Hindlimb muscle (tissue), 1 donor: ENCODE measurements at places on chromosomes 1 and 21.

GRCh38 chr1:149962039-149962647, 25.5 kb upstream of the MTMR11 start:
- DNase-seq = peak; percentile 69

GRCh38 chr1:54922921-54923421, 36.0 kb upstream of the DHCR24 start:
- no peak for DNase-seq

- DNase-seq = no peak
These were observed 65.3 kb upstream of the SCYL3 start for GRCh38 chr1:169958987-169959386.

- no peak for DNase-seq
These were observed 89.0 kb upstream of the ACTL8 start for GRCh38 chr1:17665950-17666720.

DNA sequence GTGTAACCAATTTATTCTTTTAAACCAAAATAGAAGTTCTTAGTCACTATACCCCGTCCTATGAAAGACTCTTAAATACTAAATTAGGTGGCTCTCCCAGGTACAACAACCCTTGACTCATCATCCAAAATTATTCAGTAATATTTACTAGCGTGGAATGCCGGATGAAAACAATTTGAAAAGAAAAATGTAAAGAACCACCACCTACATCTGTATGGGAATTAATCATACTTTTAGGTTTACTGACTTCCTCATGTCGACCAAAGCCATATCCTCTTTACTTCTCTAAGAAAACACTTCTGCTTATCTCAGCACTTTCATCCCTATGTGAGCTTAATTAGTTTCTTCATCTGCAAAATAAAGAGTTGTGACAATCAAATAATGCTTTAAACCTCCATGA, 139.6 kb downstream of the AKT3 start:
- DNase-seq = no peak

DNA sequence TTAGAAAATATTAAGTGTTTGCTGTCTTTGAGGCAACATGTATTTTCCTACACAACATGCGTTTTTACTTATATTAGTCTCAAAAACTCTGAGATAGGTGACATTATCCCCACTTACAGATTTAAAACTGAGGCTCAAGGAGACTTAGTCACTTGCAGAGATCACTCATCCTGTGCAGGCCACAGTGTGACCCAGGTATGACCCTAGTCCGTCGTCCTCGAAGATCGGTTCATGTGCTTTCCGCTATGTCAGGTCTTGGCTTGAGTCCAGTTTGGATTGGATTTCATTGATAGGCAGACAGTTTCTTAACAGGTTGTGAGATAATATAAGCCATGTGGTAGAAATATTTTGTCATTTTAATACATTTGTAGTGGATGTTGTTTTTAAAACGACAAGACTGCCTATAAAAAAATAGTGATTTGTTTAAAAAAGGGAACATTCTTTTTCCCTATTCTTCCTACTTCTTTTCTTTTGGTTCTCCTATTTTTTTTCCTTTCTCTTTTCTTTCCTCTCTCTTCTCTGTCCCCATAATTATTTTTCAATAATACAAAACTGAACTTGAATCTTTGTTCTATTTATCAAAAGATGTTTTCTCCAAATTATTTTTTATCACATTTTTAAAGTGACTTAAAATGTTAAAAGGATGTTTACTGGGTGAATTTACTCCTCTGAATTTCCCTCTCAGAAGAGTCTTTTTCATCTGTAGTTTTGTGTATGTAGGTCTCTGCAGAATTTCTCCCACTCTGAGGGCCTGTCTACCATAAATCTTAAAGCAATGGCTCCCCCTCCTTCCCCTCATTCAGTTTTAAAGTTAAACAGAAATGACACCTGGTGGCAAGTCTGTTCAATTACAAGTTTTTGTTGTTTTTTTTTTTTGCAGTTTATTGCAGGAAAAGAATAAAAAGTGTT, 81.8 kb downstream of the PHTF1 start:
- peak; percentile 36 for DNase-seq

DNA sequence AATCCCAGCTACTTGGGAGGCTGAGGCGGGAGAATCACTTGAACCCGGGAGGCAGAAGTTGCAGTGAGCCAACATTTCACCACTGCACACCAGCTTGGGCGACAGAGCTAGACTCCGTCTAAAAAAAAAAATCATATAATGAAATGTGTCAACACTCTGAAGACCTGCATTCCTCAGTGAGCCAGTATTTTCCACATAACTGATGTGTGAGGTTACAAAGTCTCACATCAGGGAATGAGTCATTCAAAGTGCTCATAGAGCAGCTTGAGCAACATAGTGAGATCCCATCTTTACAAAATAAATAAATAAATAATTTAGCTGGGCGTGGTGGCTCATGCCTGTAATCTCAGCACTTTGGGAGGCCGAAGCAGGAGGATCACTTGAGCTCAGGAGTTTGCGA, 65.5 kb downstream of the CASZ1 start:
- DNase-seq = no peak

DNA sequence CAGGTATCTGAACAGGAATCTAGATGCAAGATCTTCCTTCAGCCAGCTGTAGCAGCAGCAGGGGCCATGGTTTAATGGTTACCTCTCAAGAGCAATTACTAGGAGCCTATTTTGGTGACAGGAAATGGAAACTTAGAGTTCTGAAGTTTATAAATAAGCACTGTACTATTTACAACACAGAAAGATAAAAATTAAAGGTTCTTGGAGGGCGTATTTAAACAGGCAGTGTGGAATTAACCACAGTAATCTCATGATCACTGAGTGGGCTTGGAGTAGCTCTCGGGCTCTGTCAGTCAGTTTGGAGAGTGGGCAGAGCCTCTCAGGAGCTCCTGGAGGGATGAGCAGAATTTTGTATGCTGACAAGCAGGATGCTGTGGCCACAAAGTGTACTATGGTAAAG, 10.2 kb upstream of the FCRL5 start:
- DNase-seq = no peak
